ENCODE measurements at places on chromosomes 12 and 14.

GRCh38 chr12:6554168-6555017 lies 1.4 kb downstream of the IFFO1 start:
- peak; percentile 5 for DNase-seq

DNA sequence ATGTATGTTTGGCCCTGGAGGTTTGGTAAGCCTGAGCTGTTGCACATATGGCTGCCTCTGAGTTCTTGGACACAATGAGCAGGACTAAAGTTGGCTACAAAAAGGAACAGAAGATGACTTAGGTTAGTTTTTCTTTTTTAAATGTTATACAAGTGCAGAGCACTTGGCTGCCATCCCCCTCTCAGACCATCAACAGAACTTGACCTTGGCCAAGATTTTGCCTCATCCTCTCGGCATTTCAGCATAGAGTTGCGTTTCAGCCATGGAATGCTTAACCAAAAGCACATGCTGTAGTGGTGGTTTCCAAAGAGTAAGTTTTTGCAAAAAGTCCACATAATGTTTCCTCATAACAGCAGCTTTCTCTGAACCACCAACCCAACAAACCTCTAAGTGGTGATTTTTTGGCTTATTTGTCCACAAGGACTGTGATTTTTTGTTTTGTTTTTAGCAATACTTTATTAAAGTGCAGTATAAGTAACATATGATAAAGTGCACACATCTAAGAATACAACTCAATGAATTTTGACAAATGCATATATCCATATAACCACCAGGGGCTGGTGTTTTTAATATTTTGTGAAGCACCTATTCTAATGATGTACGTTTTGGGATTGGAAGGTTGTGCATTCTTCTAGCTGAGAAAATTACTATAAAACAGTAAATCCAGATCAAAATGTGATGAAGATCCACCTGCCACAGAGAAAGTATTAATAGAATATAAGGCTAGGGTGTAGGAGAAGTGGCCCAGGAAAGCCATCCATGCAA lies 12.1 kb upstream of the GALNT16 start:
- no peak for DNase-seq

- DNase-seq, result no peak
Observed at GRCh38 chr12:132422040-132422380, 67.9 kb upstream of the FBRSL1 start.

GRCh38 chr12:108720757-108721514 lies 10.4 kb downstream of the CORO1C start:
- no peak for DNase-seq

DNA sequence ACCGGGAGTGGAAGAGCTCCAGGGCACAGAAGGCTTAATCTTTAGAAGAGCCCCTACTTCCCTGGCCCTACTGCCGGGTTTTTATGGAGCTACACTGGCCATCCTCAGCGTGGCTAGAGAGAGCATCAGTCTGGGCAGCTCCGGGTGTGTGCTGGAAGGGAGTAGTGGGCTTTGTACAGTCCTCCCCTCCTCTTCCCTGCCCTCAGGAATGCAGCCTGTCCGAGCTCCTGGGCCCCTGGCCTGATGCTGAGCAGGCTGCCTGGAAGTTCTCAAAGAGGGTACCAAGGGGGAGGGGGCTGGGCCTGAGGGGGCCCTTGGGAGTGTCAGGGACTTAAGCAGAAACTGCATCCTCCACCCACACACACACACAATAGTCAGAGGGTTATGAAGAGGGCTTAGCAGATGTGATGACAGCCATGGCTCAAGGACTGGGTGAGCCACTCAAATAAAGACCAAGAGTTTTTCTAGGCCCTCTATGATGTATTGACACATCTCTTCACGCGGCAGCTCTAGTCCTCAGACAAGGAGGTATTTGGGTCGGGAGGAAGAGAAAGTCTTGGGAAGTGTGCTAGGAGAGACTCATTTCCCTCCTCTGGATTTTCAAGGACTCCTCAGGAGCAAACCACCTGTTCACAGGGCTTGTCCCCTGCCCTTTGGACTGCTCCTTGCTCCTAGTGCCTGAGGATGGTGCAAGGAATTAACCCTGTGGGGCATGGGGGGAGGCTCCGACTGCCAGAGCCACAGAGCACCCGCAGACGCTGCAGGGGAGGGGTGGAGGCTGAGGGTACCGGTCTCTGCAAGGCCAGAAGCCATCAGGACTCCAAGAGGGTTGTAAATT lies 16.5 kb upstream of the FIGNL2 start:
- DNase-seq, result no peak

- no peak for DNase-seq
Observed at GRCh38 chr14:24673534-24674203, 39.7 kb upstream of the GZMB start.

- no peak for DNase-seq
Observed at GRCh38 chr14:48974994-48975393, 611.2 kb downstream of the RPS29 start.

DNA sequence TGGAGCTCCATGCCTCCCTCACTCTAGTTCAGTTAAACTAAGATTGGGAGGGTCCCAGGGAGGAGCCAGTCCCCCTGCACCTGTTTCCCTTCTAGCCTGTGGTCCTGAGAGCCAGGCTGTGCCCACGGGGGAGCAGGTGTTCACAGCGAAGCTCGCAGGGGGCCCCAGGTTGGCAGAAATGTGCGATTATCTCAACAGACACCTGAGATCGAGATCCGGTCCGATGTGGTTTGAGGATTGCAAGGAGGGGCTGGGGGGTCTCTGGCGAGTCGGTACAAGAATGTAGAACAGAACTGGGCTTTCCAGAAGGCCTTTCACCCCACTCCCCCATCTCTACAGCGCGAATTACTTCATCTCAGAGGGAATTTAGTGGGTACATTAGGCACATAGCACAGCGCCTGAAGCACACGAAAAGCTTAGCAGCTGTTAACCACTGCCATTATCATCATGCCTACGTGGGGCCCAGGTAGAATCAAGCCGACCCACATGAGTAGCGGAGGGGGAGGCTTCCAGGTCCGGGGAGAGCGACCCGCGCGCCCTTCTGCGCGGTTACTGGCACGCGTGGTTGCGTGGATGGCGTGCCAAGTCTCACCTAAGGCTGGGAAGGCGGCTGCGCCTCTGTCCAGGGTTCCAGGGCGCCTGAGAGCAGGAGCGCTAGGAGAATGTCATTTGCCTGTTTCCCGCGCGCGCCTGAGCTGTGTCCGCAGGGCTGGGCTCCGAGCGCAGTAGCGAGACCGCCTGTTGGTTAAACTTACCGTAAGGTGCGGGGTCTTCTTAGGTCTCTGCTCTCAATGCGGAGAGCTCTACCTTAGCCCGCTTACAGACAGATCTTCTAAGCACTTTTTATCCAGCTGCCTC lies 1539.5 kb upstream of the TMEM132C start:
- peak; percentile 35 for DNase-seq

DNA sequence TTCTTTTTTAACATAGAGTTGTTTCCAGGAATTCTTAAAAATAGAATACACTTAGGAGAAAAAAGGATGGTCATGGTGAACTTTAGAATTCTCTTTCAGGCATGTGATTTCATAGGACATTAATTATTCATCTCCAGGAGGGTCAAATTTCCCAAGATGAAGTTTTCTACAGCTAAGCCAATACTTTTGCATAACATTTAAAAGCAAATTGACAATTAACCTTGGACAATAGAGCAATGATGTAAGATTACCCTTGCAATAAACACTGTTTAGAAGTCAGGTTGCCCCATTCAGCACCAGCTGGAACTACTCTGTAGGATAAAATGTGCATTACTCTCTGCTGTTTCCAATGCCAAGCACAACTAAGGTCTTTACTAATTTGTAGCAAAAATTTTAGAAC lies 49.5 kb downstream of the SIX1 start:
- DNase-seq, result no peak

- DNase-seq, result no peak
Observed at GRCh38 chr14:55684956-55685584, 105.1 kb downstream of the KTN1 start.

- no peak for DNase-seq
Observed at GRCh38 chr12:131135786-131136538, 182.3 kb downstream of the ADGRD1 start.

GRCh38 chr14:104867371-104868059 lies 2.4 kb downstream of the CEP170B start:
- no peak for DNase-seq

DNA sequence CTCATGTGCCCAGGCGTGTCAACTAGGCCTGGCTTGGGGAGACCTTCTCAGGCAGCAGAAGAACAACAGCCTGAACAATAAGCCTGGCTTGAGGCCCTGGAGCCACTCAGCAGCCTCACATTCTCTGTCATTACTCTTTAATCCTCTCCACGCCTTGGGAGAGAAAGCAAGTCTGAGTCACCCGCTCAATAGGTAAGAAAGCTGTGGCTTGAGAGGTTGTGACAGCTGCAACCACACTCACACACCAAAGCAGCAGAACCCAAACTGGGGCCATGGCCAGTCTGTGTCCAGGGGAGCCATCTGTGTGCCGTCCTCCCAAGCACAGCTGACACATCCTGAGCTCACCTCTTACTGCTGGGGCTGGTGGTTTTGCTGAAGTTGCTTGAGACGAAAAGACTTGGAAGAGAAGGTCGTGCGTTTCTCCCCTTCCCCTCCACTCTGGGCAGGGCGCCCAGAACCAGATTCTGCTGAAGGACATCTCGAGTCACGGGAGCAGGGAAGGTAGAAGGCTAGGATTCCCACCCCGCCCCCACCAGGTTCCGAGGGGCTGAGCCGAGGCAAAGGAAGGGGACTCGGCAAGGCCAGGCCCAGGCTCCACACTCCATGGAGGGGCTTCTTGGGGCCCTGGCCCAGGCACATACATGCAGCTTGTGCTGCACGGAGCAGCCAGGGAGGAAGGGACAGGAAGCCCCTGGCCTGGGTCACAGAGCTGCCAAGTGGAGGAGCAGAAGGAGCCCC lies 5.5 kb downstream of the TMEM63C start:
- DNase-seq, result peak; percentile 8

- DNase-seq, result no peak
Observed at GRCh38 chr12:45648070-45648469, 81.4 kb upstream of the ARID2 start.

GRCh38 chr14:100609331-100609870 lies 22.2 kb upstream of the BEGAIN start:
- no peak for DNase-seq

- no peak for DNase-seq
Observed at GRCh38 chr14:90281756-90282155, 25.4 kb downstream of the PSMC1 start.

DNA sequence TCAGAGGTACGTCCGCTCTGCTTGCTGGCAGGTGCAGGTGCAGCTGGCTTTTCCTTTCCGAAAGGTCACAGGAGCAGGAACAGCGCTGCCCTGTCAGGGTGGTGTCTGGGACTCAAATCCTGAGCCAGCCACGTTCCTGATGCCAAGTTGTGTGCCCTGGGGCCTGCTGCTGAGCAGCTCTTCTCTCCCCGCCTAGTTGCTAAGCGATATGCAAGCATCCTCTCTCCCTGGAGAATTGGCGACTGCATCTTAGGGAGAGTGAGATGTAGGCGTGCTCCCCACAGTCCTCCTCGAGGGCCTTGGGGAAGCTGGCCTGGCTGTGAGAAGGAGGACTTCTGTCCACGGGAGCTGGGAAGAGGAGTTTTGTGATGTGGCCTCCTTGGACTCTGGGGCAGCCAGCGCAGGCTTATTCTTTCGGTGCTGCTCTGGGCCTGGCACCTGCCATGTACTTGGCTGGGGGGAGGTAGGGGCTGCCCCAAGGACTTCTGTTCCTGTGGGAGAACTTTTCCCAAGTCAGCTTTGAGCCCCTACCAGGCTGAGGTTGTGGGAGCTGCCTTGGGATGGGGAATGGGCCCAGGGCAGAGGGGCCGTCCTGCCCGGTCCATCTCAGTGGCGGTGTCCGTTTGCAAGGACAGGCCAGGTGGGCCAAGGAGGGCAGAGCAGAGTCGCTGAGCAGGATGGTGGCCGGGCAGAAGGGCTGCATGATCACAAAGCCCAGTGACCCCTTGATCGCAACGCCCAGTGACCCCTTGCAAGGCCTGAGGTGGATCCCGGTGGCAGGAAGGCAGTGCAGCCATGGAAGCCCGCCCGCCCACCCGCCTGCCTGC lies 183.5 kb downstream of the ADGRD1 start:
- no peak for DNase-seq

- DNase-seq, result peak; percentile 75
Observed at GRCh38 chr12:97404543-97404942, 58.1 kb upstream of the RMST start.

All from NCI-H345 (cell line).